IPS DF 19.7 (cell line): ENCODE measurements at places on chromosomes 6 and 20.

DNA sequence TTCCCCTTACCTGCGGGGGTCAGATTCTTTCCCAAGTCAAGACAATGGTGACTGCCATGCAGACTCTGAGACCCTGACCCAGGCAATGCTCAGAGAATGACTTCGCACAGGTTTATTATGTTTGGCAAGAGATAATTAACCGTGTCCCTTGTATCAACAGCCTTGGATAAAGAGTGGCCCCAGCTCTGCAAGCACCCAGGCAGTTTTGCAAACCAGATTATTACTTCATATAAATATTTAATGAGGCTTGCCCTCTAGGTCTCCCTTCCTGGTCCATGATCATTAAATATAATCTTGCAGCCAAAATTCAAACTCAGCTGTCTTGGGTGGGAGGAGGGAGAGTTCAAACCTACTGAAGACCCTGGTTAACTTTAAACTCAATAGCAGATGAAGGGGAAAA lies 156.5 kb downstream of the ANKRD60 start:
- no peak for DNase-seq

- DNase-seq, result no peak
These were observed 15.4 kb downstream of the PLCB1 start for GRCh38 chr20:8147476-8147875.

DNA sequence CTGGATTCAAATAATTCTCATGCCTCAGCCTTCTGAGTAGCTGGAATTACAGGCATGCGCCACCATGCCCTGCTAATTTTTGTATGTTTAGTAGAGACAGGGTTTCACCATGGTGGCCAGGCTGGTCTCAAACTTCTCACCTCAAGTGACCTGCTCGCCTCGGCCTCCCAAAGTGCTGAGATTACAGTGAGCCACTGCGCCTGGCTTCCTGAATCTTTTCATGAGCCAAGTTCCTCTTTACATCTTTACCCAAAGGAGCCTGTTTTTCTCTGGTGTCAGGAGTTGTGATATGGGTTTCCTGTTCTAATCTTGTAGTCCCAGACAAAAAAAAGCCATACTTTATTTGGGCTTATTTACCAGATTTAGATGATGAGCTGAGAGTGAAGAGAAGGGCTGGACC lies 34.4 kb downstream of the PCNA start:
- no peak for DNase-seq

DNA sequence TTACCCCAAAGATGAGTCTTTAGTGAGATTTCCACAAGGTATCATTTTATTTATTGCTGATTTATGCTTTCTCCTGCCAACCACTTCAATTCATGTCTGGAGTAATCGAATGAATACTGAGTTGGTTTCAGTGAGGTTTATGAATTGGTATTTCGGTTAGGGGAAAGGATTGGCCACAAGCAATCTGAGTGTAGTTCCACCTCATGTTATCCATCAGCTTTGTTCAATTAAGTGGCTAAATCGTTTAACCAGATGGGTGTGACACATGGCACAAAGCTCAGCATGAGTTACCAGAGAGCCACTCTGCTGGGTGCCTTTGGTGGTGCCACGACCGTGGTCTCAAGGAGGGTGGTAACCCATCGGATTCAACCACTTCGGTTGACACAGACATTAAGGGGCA lies 148.2 kb downstream of the FNDC1 start:
- no peak for DNase-seq

DNA sequence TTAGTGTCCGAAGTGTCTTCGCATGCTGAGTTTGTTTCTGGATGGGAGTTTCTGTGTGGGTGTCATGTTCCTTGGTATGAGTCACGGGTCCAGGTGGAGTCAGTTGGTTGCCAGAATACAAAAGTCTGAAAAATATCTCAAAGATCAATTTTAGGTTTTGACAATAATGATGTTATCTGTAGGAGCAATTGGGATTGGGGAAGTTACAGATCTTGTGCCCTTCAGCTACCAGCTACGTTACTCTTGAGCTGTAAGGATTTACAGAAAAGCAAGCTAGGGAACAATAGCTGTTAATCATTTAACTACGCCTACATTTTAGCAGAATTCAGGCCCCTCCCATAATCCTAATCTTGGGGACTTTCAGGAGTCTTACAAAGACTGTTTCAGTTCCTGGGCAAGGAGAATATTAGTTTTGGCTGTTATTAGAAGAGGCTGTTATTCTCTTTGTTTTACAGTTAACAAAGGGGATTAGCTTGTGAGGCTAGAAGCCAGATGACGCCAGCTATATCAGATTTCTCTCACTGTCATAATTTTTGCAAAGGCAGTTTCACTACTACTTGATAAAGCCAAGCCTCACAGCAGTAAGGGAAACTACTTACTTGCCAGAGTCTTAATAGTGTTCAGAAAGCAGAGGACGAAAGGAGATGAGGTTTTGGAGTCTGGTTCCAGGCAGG lies 15.4 kb upstream of the SLC22A16 start:
- no peak for DNase-seq

- DNase-seq, result no peak
These were observed 430.5 kb upstream of the EPHA7 start for GRCh38 chr6:93849857-93850256.

DNA sequence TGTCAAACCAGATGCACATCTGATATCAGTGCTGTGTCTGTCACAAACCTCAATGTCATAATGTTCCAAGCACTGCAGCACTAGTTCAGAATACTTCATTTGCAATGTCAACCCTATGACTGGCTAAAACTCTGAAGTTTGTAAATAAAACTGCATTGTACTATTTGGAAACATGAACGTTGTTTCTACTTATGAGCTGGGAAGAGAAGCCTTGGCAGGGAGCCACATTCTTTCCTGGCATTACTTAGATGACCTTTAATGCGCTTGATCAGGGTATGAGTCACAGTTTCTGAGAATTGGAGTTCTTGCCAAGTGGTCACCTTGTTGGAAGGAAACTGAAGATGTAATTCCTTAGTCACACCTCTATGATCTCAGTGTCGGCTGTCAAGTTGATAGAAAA lies 664.8 kb upstream of the MMS22L start:
- no peak for DNase-seq

DNA sequence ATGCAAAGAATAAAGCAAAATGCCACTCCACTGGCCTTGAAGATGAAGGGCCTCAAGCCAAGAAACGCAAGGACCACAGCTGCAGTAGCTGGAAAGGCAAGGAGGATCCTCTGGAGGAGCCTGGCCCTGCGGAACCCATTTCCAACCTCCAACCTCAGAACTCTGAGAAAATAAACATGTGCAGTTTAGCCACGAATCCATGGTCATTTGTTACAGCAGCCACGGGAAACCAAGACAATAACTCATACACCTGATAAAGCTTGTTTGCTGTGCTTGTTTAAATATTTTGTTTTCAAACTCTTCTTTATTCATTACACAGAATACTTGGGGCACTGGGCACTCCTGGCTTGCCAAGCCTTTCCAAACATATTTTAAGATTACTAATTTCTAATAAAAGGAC lies 10.4 kb downstream of the SERPINB6 start:
- DNase-seq, result no peak

DNA sequence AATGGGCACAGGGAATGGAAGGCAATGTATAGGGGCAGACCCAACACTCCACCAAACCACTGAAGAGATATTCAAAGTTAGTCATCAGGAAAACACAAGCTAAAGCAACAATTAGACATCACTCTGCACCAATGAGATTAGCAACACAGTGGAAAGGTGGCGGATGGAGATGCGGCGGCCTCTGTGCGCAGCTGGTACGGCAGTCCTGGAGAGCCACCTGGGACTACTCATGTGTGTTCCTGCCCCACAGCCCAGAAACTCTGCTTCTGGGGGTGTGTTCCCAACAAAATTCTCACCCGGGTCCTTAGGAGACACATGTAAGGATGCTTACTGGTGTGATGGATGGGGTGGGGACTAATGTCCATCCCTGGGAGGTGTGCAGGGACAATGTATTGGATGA lies 82.4 kb downstream of the DHX35 start:
- no peak for DNase-seq

DNA sequence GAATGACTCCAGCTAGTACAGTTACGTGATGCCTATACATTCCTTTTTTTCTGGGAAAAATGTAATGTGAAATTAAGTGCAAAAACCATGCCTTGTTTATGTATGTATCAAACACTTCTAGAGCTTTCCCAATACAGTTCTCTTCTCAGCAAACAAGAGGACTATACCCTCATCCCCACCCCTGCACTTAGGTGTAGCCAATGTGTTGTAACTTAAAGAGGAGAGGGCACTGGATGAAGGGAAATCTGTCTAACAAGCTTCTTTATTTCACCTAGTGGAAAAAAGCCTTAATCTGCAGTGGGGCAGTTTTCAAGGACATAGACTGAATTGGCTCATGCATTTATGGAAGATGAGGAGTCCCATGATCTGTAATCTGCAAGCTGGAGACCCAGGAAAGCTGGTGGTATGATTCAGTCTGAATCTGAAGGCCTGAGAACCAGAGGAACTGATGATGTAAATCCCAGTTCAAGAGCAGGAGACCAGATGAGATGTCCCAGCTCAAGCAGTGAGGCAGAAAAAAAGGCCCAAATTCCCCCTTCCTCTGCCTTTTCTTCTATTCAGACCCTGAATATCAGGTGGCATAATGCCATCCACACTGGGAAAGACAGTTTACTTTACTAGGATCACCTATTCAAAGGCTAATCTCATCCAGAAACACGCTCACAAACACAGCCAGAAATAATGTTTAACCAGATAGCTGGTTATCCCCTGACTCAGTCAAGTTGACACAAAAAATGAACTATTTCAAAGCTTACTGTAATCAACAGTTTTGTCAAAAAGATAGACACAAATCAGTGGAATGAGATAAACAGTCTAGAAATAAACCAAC lies 25.8 kb upstream of the SLC17A3 start:
- DNase-seq, result no peak

GRCh38 chr6:16230953-16231352 lies 7.4 kb upstream of the GMPR start:
- no peak for DNase-seq

DNA sequence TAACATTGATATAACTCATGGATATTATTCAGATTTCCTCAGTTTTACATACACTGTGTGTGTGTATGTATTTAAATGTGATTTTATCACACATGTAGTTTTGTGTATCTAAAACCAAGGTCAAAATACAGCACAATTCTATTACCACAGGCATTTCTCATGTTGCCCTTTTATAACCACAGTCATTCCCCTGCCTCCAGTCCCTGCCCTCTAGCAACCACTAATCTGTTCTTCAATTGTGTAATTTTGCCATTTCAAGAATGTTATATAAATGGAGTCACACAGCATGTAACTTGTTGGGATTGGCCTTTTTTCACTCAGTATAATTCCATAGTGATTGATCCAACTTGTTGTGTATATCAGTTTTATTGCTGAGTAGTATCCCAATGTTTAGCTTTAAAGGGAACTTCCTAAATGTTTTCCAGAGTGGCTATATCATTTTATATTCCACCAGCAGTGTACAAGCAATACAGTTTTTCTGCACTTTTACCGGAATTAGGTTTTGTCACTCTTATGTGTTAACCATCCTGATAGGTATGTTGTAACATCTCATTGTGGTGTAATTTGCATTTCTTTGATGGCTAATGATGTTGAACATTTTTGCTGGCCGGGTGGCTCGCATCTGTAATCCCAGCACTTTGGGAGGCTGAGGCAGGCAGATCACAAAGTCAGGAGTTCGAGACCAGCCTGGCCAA lies 338.2 kb downstream of the SOX4 start:
- no peak for DNase-seq

GRCh38 chr6:7101290-7101689 lies 6.5 kb upstream of the RREB1 start:
- no peak for DNase-seq

DNA sequence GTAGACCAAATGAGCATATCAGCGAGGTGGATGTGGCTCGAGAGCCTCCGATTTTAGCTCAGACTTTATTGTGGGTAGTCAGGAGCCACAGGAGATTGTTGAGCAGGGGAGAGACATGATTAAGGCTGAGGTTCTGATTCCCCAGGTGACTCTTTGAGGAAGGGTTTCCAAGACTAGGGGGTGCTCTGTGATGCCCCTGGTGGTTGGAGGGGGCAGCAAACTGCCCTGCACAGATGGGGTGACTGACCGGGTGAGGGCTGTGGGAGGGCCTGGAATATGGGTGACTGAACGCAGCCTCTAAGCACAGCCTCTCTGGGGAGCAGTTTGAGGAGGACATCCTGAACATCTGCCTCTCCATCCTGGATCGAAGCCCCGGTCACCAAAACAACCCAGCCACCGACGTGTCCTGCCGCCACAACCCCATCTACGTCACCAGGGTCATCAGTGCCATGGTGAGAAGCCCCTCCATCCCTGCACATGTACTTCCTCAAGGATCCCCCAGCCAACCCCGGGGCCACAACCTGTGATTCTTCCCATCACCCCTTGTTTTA lies 17.0 kb downstream of the TGM6 start:
- no peak for DNase-seq

GRCh38 chr6:12490904-12491571 lies 200.9 kb downstream of the EDN1 start:
- DNase-seq, result no peak

DNA sequence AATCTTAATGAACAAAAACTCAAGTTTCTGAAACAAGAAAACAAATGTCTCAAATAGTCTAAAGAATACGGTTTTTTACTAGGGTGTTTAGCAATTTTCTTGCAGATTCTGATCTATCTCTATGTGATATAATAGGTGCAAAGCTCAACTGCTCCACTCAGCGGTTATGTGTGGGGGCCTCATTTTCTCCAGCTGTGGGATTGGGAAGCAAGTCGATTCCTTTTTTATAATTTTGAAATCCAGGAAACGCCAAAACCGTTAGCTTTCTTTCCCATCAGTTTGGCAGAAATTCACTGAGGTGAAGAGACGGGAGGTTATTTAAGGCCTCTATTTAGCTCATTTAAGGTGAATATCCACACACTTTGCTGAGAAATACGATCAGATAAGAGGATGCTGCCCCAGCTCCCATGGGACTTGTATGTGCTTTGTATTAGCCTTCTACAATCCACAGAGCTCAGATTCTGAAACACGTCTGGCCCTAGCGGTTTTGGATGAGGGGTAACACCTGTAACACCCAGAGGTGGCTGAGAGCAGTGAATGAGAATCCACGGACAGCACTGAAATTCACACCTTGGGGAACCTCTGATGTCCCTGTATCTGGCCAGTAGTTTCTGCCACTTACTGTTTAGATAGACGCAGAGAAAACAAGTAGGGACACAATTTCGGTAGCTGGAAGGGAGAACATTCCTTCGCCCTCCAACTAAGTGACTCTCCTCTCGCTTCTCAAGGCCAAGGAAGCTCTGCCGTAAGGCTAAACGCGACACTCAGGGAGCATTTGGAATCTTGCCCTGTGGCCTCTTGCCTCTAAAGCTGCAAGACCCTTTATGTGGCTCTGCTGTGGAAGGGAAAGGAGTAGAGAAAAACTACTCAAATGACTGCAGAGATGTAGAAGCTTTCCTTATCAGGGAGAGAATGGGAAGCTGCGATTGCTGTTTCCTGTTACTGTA lies 6.5 kb upstream of the BCAS4 start:
- DNase-seq, result no peak

GRCh38 chr6:32852018-32852843 lies 1.3 kb downstream of the TAP1 start:
- no peak for DNase-seq
